ENCODE measurements at places on chromosomes 7 and 10. TPM values are rescaled to one million over a fixed set of nuclear protein-coding genes. Genes with fewer than 3 reads are reported as not detected.

DNA sequence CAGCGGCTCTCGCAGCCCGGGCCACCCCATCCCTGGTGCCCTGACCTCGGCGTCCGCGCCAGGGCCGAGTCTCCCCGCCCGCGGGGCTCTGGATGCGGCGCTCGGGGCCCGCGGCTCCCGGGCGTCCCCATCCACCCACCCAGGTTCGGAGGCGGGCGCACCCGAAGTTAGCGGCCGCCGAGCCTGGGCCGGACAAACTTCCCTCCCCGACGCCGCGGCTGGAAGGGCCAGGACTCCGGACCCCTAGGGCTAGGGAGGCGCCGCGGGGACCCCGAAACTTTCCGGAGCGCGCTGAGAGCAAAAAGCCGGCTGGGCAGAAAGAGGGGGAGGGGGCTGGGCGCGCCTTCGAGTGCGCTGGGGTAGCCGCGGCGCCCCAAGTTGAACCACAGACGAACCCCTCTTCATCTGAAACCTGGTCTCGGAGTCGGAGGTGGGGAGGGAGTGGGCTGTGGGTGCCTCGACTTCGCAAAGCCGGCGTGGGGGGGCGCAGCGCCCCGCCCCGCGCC, 3.7 kb upstream of the ELFN1 start:
- no peak for DNase-seq

DNA sequence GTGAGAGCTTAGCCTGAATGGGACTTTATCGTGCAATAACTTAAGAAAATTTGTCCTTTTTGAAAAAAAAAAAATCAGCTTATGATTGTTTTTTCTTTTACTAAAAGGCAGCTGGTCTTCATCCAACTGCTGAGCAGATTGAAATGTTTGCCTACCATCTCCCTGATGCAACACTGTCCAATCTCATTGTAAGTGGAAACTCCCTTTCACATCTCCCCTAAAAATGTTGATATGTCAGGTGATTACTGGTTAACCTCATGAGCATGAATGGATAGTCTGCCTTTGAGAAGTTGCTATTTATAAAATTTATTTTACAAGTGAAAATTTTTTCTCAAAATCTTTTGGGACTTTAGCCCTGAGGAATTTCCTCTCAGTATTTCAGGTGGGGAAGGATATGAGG, 17.8 kb upstream of the HKDC1 start:
- DNase-seq, result no peak

TRPV5 gene
- total RNA-seq, result not detected

OR2A12 gene
- not detected for total RNA-seq

ITIH5 gene
- total RNA-seq, result 15.1 TPM

MRPS17 gene
- total RNA-seq, result 12.4 TPM
